Activated CD4-positive, alpha-beta T cell treated with anti-CD3 and anti-CD28 coated beads for 24 hours (primary cell): ENCODE measurements at places on chromosomes 13 and 19.

GRCh38 chr13:111179908-111180760 is 65.0 kb downstream of the ARHGEF7 start:
- no peak for DNase-seq

DNA sequence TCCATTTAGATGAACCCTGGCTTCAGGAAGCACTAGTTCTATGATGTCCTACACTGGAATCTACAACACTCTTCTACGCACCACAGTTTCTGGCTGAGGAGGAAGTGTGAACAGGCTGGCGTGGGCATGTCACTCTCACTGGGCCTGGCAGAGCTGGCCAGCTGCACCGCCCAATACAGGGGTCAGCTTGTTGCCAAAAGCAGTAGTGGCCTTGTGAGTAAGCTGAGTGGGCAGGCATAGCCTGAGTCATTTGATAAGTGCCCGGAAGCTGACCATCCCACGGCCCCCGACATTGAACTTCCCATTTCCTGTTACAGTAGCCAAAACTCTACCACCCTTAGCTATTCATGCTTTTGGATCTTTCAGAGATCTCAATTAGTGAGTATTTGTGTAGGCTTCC is 240.9 kb upstream of the SERP2 start:
- DNase-seq, result no peak

DNA sequence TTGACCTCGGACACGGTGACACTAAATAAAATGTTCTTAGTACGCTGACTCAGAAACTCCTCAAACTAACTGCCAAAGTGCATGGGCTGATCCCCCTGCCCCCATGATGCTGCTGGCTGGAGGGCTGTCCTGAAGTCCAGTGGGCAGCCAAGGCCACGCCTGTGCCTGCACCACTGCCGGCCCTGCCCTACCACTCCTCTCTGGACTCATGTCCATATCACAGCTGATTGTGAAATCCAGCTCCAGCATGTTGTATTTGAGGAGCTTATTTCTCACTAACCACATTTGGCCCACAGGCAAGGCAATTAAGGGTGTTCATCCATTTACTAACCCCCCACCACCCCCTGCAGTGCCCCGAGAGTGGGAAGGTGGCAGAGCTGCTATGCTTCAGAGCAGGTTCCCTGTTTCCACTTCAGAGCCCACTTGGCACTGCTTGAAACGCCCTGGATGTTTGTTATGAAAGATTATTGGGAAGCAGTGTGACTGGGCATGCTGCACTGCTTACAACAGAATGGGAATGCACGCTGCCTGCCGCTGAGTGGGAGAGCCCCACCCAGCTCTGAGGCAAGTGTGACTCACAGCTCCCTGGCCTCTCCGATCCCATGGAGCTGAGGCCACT is 114.0 kb downstream of the UQCRFS1 start:
- DNase-seq, result no peak

- DNase-seq, result no peak
Observed at GRCh38 chr13:80586356-80586755, 245.4 kb upstream of the SPRY2 start.

- no peak for DNase-seq
Observed at GRCh38 chr19:34403784-34404108, 453 bp upstream of the PDCD2L start.

DNA sequence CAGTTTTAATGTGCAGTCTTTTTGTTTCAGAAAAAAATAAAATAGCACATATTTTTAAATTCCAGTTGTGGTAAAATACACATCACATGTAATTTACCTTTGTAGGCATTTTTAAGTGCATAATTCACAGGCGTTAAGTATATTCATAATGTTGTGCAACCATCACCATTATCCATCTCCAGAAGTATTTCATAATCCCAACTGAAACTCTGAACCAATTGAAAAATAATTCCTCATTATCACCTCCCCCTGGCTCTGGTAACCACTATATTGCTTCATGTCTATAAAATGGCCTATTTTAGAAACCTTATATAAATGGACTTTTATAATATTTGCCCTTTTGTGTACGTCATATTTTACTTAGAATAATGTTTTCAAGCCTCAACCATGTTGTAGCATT is 756.5 kb upstream of the KLHL1 start:
- no peak for DNase-seq

DNA sequence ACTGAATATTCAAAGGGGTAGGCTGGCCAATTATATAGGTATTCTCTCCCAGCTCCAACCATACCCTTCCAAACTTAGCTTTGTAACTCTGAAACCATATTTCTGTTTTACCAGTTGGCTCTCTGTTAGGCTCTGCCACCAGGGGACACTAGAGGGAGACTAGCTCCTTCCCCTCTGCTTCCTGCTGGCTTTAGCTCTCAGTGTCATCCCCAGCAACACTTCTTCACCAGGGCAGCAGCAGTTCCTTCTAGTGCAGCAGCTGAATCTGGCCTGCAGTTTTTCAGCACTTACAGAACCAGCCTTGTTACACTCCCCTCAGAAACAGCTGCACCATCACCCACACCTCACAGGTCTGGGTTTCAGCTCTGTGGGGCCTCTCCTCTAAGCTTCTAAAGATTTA is 51.0 kb upstream of the DOCK9 start:
- no peak for DNase-seq

DNA sequence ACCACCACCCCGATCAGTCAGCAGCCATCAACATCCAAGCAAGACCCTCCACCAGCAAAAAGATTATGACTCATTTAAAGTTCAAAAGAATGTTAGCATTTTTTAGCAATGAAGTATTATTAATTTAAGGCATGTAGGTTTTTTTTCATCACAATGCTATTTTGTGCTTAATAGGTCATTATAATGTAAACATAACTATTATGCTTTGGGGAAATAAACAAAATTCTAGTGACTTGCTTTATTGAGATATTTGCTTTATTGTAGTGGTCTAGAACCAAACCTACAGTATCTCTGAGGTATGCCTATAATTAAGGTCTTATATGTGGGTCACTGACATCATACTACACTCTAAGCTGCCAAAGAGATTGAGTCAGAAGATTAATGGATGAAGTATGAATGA is 20.0 kb downstream of the KLF12 start:
- no peak for DNase-seq

GRCh38 chr13:42703740-42704139 is 77.6 kb upstream of the FAM216B start:
- DNase-seq, result no peak

DNA sequence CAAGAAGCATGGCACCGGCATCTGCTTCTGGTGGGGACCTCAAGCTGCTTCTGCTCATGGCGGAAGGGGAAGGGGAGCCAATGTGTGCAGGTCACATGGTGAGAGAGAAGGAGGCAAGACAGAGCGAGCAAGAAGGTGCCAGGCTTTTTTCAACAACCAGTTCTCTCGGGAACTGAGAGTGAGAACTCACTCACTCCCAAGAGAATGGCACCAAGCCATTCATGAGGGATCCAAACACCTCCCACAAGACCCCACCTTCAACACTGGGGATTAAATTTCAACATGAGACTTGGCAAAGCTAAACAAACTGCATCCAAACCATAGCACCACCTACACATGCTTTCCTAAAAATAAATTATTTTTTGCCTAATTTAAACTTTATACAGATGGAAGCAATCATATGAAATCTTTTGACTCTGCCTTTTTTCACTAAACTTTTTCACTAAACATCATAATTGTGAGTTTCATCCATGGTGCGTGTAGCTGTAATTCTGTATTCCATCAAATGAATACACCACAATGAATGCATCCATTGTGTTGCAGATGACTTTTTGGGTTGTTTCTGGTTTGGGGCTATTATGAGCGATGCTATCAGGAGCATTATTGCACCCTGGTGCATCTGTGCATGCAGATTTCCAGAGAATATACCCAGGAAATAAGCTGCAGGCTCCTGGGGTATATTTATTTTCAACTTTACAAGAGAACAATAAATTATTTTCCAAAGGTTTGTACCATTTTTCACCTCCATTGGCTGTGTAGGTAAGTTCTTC is 14.6 kb upstream of the IPO5 start:
- no peak for DNase-seq

- DNase-seq, result no peak
Observed at GRCh38 chr19:57302020-57302465, 18.2 kb upstream of the ZNF543 start.

GRCh38 chr19:21569494-21569865 is 64.1 kb downstream of the ZNF429 start:
- DNase-seq, result peak; percentile 30

GRCh38 chr13:51737609-51738008 is 66.4 kb downstream of the DHRS12 start:
- DNase-seq, result no peak

DNA sequence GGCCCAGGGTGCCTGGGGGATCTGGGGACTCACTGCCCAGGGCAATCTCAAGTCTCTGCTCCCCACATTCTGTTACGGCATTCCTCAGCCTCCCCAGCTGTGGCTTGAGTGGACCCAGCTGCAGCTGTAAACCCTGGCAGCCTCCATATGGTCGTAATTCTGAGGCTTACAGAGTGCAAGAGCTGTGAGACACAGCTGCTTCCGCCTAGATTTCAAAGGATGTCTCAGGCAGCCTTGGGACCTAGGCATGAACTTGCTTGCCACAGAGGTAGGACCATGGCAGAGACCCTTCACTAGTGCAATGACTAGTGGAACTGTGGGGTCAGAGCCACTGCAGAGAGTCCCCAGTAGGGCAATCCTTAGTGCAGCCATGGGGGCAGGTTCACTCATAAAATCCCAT is 297.5 kb downstream of the ENOX1 start:
- no peak for DNase-seq

GRCh38 chr13:103188713-103189326 is 122.6 kb upstream of the SLC10A2 start:
- DNase-seq, result no peak

GRCh38 chr13:30053939-30054338 is 203.5 kb upstream of the UBL3 start:
- DNase-seq, result no peak

- no peak for DNase-seq
Observed at GRCh38 chr13:50116430-50116973, 101.3 kb downstream of the KCNRG start.

DNA sequence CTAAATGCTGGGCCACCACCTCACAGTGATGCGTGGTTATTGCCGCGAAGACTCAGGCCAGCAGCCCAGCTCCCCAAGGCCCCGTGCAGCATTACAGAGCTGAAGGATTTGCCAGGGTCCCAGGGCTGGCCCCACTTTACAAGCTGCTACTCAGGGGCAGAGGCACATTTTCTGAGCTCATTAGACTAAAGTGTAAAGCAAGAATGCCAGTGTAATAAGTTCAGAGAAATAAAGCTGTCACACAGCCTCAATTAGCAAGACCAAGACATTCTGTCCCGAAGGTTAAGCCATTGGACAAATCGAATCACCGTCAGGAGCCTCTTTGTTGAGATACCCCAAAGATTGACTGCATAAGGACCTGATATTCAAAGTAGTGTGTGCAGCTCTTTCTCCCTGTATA is 428.4 kb downstream of the EFNB2 start:
- DNase-seq, result no peak

DNA sequence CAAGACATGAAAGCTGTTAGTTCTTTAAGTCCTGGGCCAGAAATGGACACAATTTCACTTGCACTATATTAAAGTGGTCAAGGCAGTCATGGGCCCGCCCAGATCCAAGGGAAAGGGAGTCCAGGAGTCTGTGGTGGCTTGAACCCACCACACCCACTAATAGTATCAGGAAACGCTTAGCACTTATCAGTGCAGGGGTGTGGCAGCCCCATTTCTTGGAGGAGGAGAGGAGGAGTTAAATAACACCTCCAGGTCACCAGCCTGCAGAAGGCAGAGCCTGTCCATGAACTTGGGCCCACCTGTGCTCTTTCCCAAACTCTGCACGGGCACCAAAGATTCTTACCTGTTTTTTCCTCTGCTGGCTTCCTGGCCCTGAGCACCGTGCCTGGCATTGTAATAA is 5.4 kb upstream of the NTN5 start:
- no peak for DNase-seq

GRCh38 chr13:85108356-85108755 is 690.9 kb downstream of the SLITRK6 start:
- DNase-seq, result no peak

DNA sequence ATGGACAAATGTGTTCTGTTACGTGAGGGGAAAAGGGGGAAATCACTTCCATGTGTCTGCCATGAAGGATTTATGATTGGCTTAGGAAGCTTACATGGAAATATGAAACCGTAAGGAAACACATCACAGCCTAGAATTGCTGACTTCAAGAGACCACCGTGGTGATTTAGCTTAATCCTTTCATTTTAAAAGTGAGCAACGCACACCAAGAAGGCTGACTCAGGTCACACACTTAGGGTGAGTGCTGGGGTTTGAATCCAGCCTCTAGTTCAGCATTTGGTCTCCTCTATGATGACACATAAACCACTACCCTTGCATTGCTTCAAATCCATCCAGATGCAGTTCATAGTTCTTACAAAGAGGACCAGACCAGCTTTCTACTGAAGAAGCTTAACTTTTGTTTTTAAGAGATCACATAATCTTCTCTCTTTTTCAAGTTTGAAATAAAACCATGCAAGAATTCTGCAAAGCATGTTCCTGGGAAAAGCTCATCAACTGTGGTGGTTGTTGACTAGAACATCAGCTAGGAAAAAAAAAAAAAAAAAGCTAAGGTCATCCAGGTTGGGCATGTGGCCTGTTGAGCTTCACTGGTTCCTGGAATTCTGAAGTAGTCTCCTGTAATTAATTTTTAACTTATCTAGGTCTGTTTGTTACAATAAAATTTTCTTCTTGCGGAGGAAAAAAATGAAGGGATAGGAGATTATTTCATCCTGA is 60.2 kb upstream of the KL start:
- no peak for DNase-seq

DNA sequence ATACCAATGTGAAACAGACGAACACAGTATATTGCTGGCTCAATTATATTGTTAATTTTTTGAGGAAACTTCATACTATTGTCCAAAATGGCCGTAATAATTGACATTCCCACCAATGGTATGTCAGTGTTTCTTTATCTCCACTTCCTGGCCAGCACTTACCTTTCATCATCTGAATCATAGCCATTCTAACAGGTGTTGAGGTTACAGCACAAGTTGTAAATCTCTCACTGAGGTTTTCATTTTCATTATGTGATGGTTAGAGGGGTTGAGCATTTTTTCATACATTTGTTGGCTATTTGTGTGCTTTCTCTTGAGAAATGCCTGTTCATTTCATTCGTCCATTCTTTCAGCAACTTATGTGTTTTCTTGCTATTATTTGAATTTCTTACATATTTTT is 824.0 kb downstream of the UQCRFS1 start:
- no peak for DNase-seq

GRCh38 chr13:101429733-101430132 is 13.4 kb upstream of the NALCN start:
- DNase-seq, result no peak

- DNase-seq, result no peak
Observed at GRCh38 chr13:113350065-113350937, 13.6 kb downstream of the GRTP1 start.

GRCh38 chr13:91540158-91540736 is 141.8 kb downstream of the GPC5 start:
- no peak for DNase-seq

- DNase-seq, result no peak
Observed at GRCh38 chr13:108650271-108650670, 20.9 kb downstream of the MYO16 start.

DNA sequence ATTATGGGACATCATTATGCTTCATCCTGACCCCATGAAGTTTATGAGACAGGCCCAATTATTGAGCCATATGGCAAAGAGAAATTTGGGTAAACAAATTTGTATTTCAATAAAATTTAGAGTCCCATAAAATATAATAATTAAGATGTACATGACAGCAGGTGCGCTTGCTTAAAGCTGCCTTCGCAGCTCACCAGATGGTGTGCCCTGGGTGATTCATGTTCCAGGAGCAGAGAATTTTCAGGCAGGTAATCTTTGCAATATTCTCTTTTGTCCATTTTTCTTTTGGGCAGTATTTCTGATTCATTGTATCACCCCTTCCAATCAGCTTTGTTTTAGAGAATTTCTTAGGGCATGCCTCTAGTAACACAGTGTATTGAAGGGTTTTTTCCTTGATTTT is 39.5 kb upstream of the WASF3 start:
- DNase-seq, result no peak
